ENCODE measurements at places on chromosomes 7 and 10. TPM values are rescaled to one million over a fixed set of nuclear protein-coding genes. Genes with fewer than 3 reads are reported as not detected.

Gene NRCAM
- 0.52 TPM for total RNA-seq

Gene BAIAP2L1
- total RNA-seq: not detected

Gene TAS2R4
- 0.16 TPM for total RNA-seq

Gene AMZ1
- 1.2 TPM for total RNA-seq

Gene ADCY1
- not detected for total RNA-seq

Gene EBLN1
- not detected for total RNA-seq

Gene CALHM3
- not detected for total RNA-seq

GRCh38 chr7:42414941-42415505 lies 178.0 kb upstream of the GLI3 start:
- H3K4me1 ChIP-seq: no peaks in the 10 kb centered on the region
- no peak overlapping the region for H3K27ac ChIP-seq
- no peaks in the 10 kb centered on the region for H3K27me3 ChIP-seq
- DNase-seq: no peak
- no peak overlapping the region for H3K4me3 ChIP-seq

GRCh38 chr10:1178506-1178905 lies 122.3 kb downstream of the WDR37 start:
- no peak overlapping the region for H3K4me3 ChIP-seq
- no peak for DNase-seq
- H3K36me3 ChIP-seq: no peaks in the 10 kb centered on the region
- H3K4me1 ChIP-seq: no peaks in the 10 kb centered on the region

- H3K27me3 ChIP-seq: no peaks in the 10 kb centered on the region
- H3K4me1 ChIP-seq: no peaks in the 10 kb centered on the region
These were observed 99.0 kb upstream of the FZD1 start for GRCh38 chr7:91165006-91165845.

DNA sequence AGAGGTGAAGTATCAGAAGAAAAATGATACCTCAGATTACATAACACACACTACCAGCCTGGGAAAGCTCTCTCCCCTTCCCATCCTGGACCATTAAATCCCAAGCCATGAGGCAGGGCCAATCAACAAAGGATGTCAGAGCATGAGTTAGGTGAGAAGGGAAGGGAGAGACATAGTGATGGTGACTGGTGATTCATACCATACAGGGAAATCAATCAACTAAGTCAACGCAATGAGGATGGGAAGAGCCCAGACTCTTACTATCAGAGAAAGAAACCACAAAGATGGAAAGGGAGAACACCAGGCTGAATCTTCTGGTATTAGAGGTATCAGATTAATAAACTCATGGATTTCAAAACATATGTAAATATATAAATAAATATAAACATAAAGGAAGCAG lies 185.4 kb downstream of the KMT2E start:
- no peaks in the 10 kb centered on the region for H3K27me3 ChIP-seq
- H3K4me1 ChIP-seq: no peaks in the 10 kb centered on the region
- no peak overlapping the region for H3K27ac ChIP-seq
- peaks cover 23% of the 10 kb centered on the region for H3K36me3 ChIP-seq
- DNase-seq: no peak
- no peak overlapping the region for H3K4me3 ChIP-seq

DNA sequence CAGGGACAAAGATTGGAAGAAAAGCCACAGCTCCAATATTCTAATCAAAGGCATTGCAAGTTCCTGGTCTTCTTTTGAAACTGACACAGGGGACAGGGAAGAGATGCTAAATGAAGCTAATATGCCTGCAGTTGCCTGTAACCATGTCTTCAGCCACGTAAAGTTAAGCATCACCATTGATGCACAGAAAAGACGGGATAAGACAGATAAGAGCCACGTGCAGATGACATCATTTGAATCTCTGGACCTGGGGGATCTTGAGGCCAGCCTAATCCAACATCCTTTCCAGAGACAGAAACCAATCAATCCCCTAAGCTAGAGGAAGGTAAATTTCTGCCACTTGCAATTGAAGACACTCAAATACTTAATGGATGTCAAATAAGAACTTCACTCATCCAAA lies 93.4 kb downstream of the PIP4K2A start:
- H3K4me1 ChIP-seq: peaks cover 62% of the 10 kb centered on the region
- no peak for DNase-seq
- no peaks in the 10 kb centered on the region for H3K27me3 ChIP-seq
- H3K36me3 ChIP-seq: no peaks in the 10 kb centered on the region
- no peak overlapping the region for H3K4me3 ChIP-seq

GRCh38 chr10:34723750-34724149 lies 91.3 kb downstream of the PARD3 start:
- DNase-seq: no peak
- no peaks in the 10 kb centered on the region for H3K36me3 ChIP-seq
- H3K4me1 ChIP-seq: no peaks in the 10 kb centered on the region
- peaks cover 2% of the 10 kb centered on the region for H3K27me3 ChIP-seq

GRCh38 chr7:20466543-20467021 lies 135.9 kb downstream of the ITGB8 start:
- no peaks in the 10 kb centered on the region for H3K36me3 ChIP-seq
- no peak overlapping the region for H3K4me3 ChIP-seq
- peak; percentile 5 for DNase-seq
- peak overlapping the region; percentile 32 for H3K27ac ChIP-seq

GRCh38 chr7:24866004-24866615 lies 108.8 kb upstream of the GSDME start:
- no peak overlapping the region for H3K27ac ChIP-seq
- DNase-seq: no peak
- H3K36me3 ChIP-seq: peaks cover 45% of the 10 kb centered on the region
- no peak overlapping the region for H3K4me3 ChIP-seq
- H3K27me3 ChIP-seq: no peaks in the 10 kb centered on the region
- peaks cover 5% of the 10 kb centered on the region for H3K4me1 ChIP-seq

DNA sequence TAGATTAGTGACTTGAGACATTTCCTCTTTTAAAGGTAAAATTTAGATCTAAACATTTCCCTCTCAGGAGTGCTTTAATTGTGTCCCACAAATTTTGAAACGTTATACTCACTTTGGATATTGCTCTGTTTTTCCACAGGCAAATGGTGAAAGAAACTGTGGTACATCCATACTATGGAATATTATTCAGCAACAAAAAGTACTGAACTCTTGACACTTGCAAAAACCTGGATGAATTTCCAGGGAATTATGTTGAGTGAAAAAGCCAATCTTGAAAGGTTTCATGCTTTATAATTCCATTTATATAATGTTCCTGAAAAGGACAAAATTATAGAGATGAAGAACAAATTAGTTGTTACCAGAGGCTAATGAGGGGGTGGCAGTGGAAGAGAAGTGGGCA lies 153.3 kb upstream of the SVIL start:
- no peak overlapping the region for H3K27ac ChIP-seq
- H3K4me1 ChIP-seq: no peaks in the 10 kb centered on the region
- no peaks in the 10 kb centered on the region for H3K27me3 ChIP-seq

DNA sequence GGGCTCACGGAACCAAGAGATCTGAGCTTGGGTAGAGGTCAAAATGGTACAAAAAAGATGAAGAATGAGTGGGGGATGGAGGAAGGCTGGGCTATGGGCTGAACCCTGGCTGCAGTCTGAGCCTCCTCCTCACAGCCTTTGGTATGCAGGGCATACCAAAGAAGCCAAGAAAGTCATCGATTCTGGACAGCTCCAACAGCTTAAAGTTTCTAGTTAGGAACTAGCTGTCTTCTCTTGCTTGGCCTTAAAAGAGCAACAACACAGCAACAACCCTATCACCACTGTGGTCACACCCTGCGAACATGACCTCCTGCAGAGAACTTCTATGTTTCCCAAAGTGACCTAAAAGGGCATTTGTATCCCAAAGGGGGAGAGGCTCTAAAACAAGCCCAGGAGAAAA lies 126.1 kb upstream of the EFCAB10 start:
- no peak for DNase-seq
- no peak overlapping the region for H3K27ac ChIP-seq
- no peak overlapping the region for H3K4me3 ChIP-seq

- no peak overlapping the region for H3K27ac ChIP-seq
- no peaks in the 10 kb centered on the region for H3K27me3 ChIP-seq
- H3K4me1 ChIP-seq: no peaks in the 10 kb centered on the region
These were observed 29.0 kb downstream of the UPP1 start for GRCh38 chr7:48118041-48118440.

DNA sequence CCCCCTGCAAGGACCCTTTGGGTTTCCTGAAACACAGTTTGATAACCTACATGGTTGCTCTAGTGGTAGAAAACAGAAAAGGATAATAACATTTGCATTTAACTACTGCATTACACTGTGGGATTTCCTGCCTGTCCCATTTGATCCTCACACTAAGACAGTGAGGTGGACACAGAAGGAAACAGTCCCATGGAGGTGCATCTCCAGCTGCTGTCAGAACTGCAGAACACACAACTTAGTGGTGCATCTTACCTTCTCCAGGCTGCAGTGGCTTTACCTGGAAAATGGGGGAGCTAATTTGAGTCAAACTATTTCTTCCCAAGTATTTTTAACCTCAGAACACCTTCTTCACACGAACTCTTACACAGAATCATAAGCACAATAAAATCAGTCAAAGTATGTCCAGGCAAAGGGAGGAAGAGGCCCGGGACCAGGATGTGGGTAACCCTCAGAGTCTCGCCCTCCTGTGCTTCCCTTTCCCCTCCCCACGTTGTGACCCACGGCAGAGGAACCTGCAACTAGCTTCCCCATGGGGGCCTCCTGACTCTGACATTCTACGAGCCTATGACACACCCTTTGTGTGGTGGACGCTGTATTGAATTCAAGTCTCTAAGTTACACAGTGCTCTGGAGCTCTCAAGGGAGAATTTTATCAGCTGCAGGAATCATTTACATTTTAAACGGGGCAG lies 33.7 kb downstream of the SCRN1 start:
- no peak overlapping the region for H3K4me3 ChIP-seq
- H3K27me3 ChIP-seq: no peaks in the 10 kb centered on the region
- peaks cover 2% of the 10 kb centered on the region for H3K36me3 ChIP-seq
- H3K27ac ChIP-seq: no peak overlapping the region

DNA sequence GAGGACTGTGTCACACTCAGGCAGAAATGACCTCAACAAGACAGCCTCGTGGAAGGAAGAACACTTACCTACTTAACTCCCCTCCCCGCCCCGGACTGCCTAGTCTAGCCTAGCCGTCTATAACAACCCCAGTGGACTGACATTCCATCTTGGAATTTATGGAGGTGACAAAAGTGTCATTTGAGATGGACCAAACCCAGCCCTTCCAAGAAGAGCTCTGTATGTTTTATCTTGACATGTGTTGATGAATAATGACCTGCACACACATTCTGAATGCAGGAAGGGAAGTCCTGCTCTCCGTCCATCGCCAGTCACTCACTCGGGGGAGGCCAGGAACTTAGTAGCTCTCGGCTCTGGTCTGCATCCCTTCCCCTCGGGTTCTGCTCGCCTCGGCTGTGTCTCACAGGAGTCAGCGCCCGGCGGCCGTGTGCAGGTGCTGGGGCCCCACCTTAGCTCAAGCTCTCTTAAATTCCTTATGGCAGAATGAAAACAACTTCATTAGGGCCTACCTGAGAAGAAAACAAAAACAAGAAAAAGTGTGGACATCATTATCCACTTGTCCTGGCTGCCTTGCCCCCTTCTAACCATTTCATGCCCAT lies 140.9 kb upstream of the NPS start:
- H3K36me3 ChIP-seq: no peaks in the 10 kb centered on the region
- H3K27ac ChIP-seq: no peak overlapping the region
- no peaks in the 10 kb centered on the region for H3K27me3 ChIP-seq
- H3K4me1 ChIP-seq: no peaks in the 10 kb centered on the region
- no peak overlapping the region for H3K4me3 ChIP-seq
- no peak for DNase-seq

DNA sequence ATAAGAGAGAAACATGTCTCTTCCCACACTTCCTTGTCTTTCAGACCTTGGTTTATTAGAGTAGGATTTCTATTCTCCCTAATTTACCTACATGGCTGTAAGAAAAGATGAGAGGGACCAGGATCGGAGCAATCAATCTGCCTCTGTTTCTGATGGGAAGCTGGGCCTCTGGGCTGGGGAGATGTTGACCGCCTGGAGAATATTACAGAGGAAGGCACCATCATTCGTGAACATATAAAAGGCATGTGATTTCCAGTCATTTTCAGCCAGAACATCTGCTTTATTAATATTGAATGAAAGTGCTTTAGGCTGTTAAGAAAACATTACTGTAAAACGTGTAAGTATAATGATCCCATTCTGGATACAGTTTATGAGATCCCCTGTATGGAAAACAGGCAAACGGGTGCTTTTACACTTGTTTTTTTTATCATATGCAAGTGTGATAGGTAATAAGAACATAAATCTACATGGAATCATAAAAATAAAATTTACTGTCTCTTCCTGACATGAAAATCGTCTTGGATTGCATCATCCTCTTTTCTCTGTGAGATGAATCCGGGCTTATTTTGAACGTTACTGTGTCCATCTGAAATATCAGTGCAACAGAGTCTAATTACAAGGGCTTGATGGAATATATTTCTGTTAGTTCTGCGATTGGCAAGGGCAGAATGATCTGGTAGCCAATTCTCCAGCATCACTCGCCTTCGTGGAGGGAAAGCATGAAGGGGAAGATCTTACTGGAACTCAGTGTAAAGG lies 94.5 kb upstream of the BAIAP2L1 start:
- H3K36me3 ChIP-seq: no peaks in the 10 kb centered on the region
- no peaks in the 10 kb centered on the region for H3K4me1 ChIP-seq
- H3K27ac ChIP-seq: no peak overlapping the region
- no peaks in the 10 kb centered on the region for H3K27me3 ChIP-seq

GRCh38 chr10:89367529-89367928 lies 10.3 kb upstream of the IFIT1B start:
- H3K27ac ChIP-seq: peak overlapping the region; percentile 15
- peak; percentile 35 for DNase-seq
- no peaks in the 10 kb centered on the region for H3K27me3 ChIP-seq
- no peaks in the 10 kb centered on the region for H3K36me3 ChIP-seq

DNA sequence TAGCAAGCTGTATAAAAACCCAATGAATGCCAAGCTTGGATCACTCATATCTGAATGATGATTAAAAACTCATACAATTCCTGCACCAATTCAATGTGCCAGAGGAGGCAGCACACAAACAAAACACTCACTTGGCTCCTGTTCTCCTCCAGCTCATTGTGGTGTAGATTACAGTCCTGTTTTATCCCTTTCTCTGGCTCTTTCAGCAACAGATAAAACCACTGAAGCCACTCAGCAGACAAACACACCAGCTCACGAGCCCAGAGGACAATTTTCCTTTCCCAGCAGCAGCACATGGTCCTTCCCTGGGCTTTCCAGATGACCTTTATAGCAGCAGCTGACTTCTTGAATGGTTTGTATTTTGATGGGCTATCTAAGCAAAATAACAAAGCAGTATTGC lies 107.3 kb upstream of the STARD3NL start:
- H3K4me1 ChIP-seq: no peaks in the 10 kb centered on the region
- H3K36me3 ChIP-seq: no peaks in the 10 kb centered on the region
- no peak overlapping the region for H3K27ac ChIP-seq
- DNase-seq: no peak

GRCh38 chr10:32445036-32445435 lies 904 bp upstream of the CCDC7 start:
- H3K27me3 ChIP-seq: no peaks in the 10 kb centered on the region
- H3K36me3 ChIP-seq: no peaks in the 10 kb centered on the region
- DNase-seq: no peak
- H3K4me3 ChIP-seq: no peak overlapping the region

GRCh38 chr7:93779115-93779514 lies 111.4 kb downstream of the TFPI2 start:
- DNase-seq: no peak
- H3K27ac ChIP-seq: no peak overlapping the region
- no peaks in the 10 kb centered on the region for H3K27me3 ChIP-seq
- no peaks in the 10 kb centered on the region for H3K4me1 ChIP-seq
- H3K4me3 ChIP-seq: no peak overlapping the region
